Panc1 (cell line): ENCODE measurements at places on chromosomes 5 and 9.

- peak; percentile 59 for DNase-seq
Observed at GRCh38 chr9:81492710-81493447, 196.5 kb downstream of the TLE1 start.

DNA sequence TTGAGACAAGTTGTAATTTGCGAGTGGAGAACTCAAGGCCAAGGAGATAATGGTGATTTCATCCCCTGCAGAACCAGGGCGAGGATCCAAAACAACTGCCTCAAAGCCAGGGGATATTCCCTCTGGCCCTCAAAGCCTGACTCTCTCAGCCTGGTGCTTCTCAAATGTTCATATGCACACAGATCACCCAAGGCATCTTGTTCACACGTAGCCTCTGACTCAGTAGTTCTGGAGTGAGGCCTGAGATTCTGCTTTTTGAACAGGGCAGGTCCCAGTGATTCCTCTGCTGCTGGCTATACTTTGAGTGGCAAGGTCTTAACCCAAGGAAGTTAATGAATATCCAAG lies 30.2 kb upstream of the WWC1 start:
- no peak for DNase-seq

GRCh38 chr5:109141222-109142200 lies 268.3 kb downstream of the PJA2 start:
- DNase-seq = no peak

DNA sequence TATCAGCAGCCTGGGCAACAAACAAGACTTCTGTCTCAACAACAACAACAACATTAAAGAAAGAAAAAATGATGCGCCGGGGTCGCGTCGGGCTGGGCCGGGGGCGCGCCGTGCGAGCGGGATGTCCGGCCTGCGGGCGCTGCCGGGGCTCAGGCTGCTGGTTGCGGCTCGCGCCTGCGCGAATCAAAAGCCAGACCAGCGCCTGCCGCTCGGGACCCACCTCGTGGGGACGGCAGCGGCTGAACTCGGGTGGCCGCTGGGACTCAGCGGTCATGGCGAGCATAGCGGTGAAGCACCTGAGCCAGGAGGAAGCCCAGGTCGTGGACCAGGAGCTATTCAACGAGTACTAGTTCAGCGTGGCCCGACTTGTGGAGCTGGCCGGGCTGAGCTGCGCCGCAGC lies 11.9 kb upstream of the NHP2 start:
- no peak for DNase-seq

GRCh38 chr5:97547999-97548738 lies 365.1 kb upstream of the RIOK2 start:
- no peak for DNase-seq

GRCh38 chr5:84255315-84255714 lies 129.4 kb downstream of the EDIL3 start:
- no peak for DNase-seq

DNA sequence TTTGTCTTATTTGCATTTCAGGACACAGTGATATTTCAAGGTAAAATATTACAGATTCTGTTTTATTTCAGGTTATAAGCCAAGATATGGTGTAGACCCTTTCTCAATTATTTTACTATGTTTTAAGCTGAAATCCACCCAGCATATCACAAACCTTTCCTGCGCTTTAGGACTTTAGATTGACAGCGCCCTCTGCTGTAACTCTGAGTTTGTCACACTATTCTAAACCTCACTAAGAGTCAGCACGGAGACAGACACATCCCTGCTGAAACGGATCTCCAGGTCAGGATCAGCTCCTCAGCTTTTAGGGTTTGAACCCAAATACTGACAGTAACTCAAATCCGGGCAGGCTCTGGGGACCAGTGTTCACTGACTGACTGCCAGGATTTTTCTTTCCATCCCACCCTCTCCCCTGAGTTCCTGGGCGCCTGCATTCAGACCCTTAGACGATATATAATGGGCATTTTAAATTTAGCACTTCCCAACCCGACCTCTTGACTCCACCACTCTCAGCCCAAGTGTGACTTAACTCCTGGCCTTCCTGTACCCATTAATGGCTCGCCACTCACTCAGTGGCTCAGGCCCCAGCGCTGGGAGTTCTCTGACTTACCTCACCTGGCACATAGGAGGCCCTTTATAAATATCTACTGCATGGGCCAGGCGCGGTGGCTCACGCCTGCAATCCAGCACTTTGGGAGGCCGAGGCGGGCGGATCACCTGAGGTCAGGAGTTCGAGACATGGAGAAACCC lies 33.5 kb downstream of the TLX3 start:
- peak; percentile 24 for DNase-seq

DNA sequence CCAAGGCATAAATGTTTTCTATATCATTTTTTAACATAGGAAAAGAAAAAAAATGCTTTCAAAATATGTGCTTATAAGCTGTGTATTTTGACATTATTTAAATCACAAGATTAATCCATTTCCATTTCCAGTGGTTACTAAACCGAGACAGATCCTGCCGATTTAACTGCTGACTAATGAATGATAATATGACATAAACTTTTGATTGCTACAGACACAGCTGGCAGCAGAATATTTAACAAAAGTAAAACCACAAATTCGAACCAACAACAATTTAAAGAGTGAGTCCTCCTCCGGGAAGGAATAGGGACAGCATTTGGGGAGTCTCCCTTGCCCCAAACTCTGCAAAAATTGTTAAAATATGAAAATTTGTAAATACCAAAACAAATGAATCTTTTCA lies 401.3 kb upstream of the DAB2 start:
- no peak for DNase-seq

DNA sequence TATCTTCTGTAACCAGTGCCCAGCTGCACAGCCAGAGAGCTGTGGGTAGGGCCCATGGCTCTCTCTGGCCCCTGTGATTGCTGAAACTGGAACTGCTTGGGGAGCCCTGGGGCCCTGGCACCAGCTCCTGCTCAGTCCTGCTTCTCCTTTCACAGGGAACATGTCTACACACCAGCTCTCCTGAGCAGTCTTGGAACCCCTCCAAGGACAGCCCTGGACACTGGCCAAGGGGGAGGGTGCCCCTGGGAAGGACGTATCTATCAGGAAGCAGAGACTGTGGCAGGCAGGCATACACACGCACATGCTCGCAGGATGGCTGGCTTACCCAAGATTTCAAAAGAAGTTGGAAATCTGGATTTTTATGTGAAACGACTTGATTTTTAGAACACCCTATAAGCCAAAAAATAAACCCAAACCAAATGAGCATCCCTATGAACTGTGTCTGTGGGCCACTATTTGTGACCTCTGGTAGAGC lies 8.8 kb upstream of the TRAF1 start:
- DNase-seq = no peak

GRCh38 chr9:137078701-137079400 lies 1.5 kb downstream of the UAP1L1 start:
- no peak for DNase-seq
